ENCODE measurements at places on chromosomes 16 and 17.
A peak's percentile ranks its signal among the peaks of the same experiment; 100 is the strongest.

GRCh38 chr17:32520104-32520701, 33.4 kb downstream of the CDK5R1 start:
- DNase-seq = no peak
- H3K27ac ChIP-seq = no peak overlapping the region
- no peaks in the 10 kb centered on the region for H3K27me3 ChIP-seq
- no peaks in the 10 kb centered on the region for H3K36me3 ChIP-seq
- peak overlapping the region; percentile 47 for H3K4me3 ChIP-seq

GRCh38 chr16:76879420-76879819, 311.6 kb upstream of the MON1B start:
- no peak overlapping the region for H3K4me3 ChIP-seq
- H3K36me3 ChIP-seq = no peaks in the 10 kb centered on the region
- no peaks in the 10 kb centered on the region for H3K4me1 ChIP-seq
- DNase-seq = no peak
- H3K27me3 ChIP-seq = no peaks in the 10 kb centered on the region
- H3K27ac ChIP-seq = no peak overlapping the region

DNA sequence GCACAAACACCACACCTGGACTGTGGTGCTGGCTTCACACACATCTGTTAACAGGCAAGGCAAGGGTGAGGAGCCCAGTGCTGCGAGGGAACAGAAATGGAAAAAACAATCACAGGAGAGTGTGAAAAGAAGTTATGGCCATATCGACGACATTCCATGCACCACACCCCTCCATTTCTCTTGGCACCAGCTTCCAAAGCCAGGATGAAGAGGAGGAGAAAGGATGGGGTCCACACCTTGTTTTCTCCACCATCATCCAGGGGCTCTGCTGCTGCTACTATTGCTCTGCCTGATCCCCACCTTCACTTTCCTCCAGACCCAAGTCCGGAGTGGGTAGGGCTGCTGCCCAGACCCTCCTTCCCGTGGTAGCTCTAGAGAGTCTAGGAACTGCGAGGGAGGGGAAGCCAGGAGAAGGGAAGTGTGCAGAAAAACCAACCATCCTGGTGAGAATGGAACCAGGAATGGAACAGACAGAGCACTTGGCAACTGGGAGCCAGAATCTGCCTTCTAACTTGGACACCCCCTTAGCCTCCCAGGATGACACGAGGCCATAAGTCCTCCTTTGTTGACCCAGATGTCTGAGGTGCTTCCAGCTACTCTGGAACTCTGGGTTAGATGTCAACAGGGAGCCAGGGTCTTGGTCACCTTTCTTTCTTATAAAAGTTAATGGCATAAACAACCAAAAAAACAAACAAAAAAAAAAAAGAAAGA, 1.2 kb upstream of the PROCA1 start:
- no peaks in the 10 kb centered on the region for H3K36me3 ChIP-seq
- no peak overlapping the region for H3K4me3 ChIP-seq
- H3K27ac ChIP-seq = peak overlapping the region; percentile 95
- peaks cover 10% of the 10 kb centered on the region for H3K4me1 ChIP-seq
- H3K27me3 ChIP-seq = no peaks in the 10 kb centered on the region

DNA sequence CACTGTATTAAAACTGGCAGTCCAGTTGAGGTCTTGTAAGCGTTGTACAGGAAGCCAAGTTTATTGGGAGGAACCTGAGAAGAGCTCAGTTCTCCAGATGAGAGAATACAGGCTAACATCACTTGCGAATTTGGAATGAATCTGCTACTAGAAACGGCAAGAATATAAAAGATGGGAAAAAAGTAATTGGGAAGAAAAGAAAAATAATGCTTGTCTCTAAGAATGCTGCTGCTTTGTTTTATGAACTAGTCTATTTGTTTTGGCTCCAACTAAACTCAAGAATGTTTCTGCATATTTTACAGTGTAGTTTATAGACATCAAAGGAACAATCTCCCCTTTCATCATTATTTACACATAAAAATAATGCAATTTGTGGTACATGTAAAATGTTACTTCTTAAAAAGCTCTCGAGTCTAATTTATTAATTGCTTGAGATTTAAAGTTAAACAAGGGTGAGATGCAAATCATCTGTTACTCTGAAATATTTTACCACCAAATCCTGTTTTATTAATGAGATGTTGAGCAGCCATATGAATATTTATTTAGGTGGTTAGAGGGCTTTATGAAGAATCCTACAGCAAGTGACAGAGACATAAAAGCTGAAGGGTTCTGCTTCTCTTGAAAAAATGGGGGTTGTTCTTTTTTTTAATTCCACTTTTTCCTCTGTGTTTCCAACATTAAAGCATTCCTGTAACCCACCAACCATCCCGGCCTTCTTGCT, 162.1 kb upstream of the AXIN2 start:
- no peaks in the 10 kb centered on the region for H3K4me1 ChIP-seq
- H3K27ac ChIP-seq = no peak overlapping the region
- H3K4me3 ChIP-seq = no peak overlapping the region
- H3K36me3 ChIP-seq = no peaks in the 10 kb centered on the region
- no peaks in the 10 kb centered on the region for H3K27me3 ChIP-seq

GRCh38 chr17:15384142-15384787, 42.9 kb upstream of the TEKT3 start:
- no peaks in the 10 kb centered on the region for H3K36me3 ChIP-seq
- H3K4me1 ChIP-seq = peaks cover 6% of the 10 kb centered on the region
- no peak overlapping the region for H3K27ac ChIP-seq
- no peaks in the 10 kb centered on the region for H3K27me3 ChIP-seq
- DNase-seq = peak; percentile 59
- H3K4me3 ChIP-seq = no peak overlapping the region

- peak; percentile 70 for DNase-seq
- peak overlapping the region; percentile 53 for H3K27ac ChIP-seq
- no peaks in the 10 kb centered on the region for H3K27me3 ChIP-seq
- H3K4me3 ChIP-seq = no peak overlapping the region
- H3K4me1 ChIP-seq = peaks cover 22% of the 10 kb centered on the region
- no peaks in the 10 kb centered on the region for H3K36me3 ChIP-seq
Measured at GRCh38 chr17:17849147-17849820, 12.5 kb upstream of the SREBF1 start.

DNA sequence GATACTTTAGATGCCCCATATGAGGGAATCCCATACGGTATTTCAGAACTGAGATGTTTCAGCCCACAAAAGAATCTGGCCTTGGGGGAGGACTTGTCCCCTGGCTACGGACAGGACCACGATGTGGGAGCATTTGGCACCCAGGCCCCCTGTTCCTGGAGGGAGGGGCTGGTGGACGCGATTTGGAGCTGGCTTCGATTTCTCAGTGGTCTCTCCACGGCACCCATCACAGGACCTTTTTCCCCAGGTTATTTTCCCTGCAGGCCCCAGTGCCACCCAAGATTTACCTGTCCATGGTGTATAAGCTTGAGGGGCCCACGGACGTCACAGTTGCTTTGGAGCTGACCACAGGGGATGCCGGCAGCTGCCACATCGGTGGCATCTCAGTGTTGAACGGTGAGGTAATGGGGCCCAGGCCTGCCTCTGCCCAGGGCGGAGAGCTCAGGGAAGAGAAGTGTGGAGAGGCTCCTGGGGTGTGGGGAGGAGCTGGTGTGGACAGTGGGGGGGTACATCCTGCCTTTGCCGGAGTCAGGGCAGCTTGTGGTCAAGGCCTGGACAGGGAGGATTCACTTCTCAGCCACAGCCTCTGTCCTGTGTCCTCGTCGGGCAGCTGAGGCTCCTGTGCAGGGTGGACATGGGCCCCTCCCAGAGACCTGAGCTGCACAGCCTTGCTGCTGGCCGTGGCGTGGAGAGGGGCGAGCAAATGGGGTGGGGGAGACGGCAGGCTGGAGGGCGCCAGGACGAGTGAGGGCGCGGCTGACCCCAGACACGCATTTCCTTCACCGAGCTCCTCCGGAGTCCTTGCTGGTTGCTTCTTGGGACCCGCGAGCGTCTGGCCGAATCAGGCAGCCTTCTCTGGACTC, 9.9 kb downstream of the ENGASE start:
- H3K36me3 ChIP-seq = no peaks in the 10 kb centered on the region
- DNase-seq = no peak
- H3K4me3 ChIP-seq = no peak overlapping the region
- no peak overlapping the region for H3K27ac ChIP-seq

DNA sequence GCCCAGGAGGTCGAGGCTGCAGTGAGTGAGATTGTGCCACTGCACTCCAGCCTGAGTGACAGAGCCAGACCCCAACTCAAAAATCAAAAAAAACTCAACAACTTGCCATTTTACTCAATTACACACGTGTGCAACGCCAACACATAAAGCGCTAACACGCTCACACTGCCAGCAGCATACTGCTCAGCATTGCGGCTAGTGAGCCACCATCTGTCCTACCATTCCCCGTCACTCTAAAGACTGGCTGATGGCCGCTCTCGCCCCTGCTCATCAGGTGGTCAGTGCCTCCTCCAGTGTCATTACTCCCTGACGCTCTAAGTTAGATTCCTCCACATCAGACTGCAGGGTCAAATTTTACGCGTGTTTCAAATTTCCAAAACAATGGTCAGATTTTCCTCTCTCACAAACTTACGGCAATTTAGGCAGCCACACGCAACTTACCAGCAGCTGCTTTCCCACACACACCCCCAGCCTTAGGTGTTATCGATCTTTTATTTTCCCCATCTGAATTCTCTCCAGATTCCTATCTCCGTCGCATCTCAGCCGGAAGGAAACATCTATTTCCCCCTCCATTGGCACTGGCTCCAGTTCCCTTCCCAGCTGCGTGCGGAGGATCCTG, 240.8 kb downstream of the C16orf95 start:
- H3K27ac ChIP-seq = no peak overlapping the region
- H3K4me3 ChIP-seq = no peak overlapping the region
- H3K27me3 ChIP-seq = no peaks in the 10 kb centered on the region

DNA sequence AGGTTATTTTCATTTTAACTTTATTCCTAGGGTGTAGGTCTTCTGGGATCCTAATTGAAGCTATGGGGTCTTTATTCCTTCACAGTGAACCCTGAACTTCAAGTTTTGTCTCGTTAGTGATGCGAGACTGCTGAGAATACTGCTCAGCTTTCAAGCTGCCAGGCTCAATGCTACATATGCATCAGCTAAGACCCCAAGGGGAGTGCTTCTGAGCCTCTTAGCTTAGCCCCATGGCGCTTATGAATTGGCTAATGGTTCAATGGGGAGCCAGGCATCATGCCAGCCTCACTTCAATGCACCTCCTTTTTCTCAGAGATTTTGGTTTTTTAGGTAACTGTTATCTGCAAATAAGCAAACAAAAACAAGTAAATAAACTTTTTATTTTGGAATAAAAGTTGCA, 94.1 kb upstream of the SIAH1 start:
- no peaks in the 10 kb centered on the region for H3K36me3 ChIP-seq
- H3K4me3 ChIP-seq = no peak overlapping the region
- no peaks in the 10 kb centered on the region for H3K4me1 ChIP-seq
- no peak overlapping the region for H3K27ac ChIP-seq

DNA sequence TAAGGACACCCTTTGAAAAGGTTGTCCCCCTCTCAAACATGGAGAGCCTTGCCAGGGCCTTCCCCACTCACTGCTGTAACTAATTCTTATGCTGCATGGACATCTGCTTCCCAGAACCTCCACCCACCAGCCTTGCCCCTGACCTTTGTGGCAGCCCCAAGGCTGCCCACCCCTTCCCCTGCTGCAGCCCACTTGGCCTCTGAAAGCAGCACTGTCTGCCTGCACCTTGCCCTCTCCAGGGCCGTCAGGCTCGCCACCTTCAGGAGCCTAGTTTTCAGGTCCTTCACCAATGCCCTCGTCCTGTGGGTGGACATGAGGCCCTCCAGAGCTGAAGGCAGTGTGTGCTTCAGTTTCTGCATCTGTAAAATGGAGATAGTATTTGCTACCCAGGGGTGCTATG, 2.7 kb upstream of the CORO1A start:
- H3K4me3 ChIP-seq = no peak overlapping the region
- no peaks in the 10 kb centered on the region for H3K36me3 ChIP-seq
- no peaks in the 10 kb centered on the region for H3K27me3 ChIP-seq
- H3K4me1 ChIP-seq = peaks cover 8% of the 10 kb centered on the region
- no peak overlapping the region for H3K27ac ChIP-seq
- no peak for DNase-seq

DNA sequence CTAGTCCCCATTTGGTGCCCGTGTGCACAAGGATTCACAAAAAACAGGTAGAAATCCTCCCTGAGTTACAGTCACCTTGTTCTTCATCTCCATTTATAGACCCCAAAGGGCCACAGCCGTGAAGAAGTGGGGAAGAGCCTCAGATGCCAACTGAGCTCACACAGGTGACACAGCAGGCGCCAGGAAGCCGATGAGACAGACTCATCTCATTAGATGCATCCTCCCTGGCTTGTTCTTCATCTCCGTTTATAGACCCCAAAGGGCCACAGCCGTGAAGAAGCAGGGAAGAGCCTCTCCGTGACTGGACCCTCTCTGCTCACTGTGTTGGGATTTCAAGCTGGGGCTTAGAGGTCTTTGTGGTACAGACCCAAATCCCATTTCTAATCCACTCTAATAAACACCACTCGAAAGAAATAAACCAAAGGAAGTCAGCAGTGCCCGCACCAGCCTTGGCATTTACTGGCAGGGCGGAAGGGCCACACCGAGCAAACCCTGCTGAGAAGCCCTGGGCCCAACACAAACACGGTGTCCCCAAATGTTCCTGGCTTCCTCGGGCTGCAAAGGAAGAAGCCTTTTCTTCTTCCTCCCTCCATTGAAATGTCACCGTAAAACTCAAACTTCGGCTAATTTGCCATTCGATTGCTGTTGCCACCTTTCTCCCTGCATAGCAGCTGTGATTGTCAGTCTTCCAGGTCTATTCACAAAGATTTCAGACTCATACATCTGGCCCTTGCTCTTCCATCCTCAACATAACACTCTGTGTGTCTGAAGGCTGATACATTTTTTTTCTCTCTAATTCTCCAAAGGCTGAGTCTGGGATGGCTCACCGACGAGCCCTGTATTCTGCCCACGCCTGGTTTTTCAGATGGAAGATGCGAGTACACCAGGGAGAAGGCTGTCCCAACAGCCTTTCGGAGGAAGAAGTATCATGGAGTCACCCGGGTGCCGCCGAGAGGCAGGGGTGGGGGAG, 44.9 kb upstream of the DOC2B start:
- no peaks in the 10 kb centered on the region for H3K27me3 ChIP-seq
- H3K27ac ChIP-seq = no peak overlapping the region
- no peaks in the 10 kb centered on the region for H3K36me3 ChIP-seq
- DNase-seq = no peak
- no peaks in the 10 kb centered on the region for H3K4me1 ChIP-seq

- no peaks in the 10 kb centered on the region for H3K27me3 ChIP-seq
- no peaks in the 10 kb centered on the region for H3K36me3 ChIP-seq
- no peak overlapping the region for H3K4me3 ChIP-seq
- H3K27ac ChIP-seq = no peak overlapping the region
Measured at GRCh38 chr16:75099738-75100602, 16.6 kb downstream of the LDHD start.

DNA sequence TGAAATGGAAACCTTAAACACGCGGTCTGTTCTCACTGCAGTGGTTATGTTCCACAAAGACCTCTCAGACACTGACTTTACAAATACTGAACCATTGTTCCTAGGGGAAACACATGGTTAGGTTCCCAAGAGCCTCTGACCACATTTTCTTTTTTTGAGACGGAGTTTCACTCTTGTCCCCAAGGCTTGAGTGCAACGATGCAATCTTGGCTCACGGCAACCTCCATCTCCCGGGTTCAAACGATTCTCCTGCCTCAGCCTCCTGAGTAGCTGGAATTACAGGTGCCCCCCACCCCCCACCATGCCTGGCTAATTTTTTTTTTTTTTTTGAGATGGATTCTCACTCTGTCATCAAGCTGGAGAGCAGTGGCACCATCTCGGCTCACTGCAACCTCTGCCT, 179.7 kb downstream of the RBFOX3 start:
- H3K4me1 ChIP-seq = no peaks in the 10 kb centered on the region
- no peak overlapping the region for H3K27ac ChIP-seq
- H3K27me3 ChIP-seq = no peaks in the 10 kb centered on the region
- no peaks in the 10 kb centered on the region for H3K36me3 ChIP-seq
